ENCODE measurements at places on chromosomes 3 and 15.

DNA sequence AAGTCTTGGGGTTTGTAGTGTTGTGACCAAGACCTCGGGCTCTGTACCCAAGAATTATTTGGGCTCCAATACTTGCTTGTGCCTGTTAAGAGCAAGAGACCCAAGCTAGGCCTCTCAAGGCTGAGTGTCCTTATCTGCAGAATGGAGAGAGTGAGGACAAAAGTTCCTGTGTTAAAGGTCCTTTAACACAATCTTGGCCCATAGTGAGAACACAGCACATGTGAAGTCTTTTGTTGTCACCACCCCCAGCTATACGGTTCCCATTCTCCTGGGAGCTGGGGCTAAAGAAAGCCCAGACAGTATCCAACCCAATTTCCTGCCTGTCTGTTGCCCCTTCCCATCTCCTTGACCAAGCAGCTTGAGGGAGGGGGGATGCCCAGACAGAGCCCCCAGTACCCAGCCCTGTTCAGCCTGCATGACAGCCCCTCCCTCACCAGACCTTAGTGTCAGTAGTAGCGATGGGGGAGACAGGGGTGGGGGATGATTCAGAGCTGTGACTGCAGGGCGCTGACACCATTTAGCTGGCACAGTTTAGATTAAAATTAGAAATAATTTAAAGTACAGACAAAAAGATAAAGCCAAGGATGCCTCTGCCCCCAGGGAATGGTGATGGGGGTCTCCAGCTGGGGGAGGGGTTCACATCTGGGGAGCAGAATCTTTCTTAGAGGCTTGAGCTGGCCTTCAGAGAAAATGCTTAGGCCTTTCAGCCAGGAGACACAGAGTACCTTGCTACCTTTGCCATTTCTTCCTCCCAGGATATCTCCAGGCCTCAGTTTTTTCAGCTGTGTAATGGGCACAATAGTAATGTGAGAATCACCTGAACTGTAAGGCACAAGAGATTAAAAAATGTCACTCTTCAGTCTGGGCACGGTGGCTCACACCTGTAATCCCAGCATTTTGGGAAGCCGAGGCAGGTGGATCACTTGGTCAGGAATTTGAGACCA is 2.7 kb downstream of the PRKCD start:
- no peak for DNase-seq

DNA sequence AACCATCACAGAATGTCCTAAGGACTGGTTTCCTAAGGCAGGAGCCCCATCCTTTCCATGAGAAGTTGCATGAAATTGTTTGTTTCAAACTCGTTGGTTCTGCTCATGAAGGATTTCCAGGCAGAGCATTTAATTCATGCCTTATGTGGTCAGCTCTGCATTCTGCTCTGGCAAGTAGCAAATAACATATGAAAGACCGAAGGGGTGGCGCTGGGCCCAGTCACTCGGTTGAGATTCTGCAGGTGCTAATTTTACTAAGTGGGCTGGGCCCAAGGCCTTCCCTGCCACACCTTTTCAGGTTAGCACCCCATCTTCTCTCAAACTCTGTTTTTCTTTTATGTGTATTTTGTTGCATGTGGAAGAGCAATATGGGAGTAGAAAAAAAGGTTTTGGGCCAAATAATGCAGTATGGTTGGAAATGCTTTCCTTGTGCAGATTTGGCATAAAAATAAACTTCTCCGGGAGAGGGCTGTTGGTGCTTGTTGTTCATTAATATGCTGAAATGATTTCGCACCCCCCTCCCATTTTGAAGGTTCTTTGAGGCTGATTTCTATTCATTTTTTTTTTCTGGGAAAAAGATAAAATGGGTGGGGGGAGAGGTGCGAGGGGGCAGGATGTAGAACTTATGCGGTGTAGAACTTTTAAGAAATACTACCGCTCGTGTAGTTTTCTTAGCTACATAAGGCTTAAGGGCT is 182.9 kb upstream of the FEZF2 start:
- DNase-seq, result no peak

DNA sequence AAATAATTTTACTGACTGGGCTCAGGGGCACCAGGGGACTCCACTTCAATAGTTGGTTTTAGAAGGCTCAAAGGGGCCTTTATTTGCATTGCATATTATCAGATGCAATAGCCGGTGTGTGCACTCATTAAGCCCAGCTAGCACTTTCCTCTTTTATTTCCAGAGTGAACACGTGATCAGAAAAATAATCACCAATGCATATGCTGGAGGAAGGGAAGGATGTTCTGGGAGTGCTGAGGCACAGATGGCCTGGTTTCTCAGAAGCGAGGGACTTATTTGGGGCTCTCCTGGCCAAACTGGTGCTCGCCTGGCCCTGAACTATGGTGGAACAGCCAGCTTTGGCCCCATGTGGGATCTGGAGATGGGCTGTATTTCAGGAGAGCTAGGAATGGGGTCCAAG is 60.4 kb upstream of the SEC13 start:
- no peak for DNase-seq

DNA sequence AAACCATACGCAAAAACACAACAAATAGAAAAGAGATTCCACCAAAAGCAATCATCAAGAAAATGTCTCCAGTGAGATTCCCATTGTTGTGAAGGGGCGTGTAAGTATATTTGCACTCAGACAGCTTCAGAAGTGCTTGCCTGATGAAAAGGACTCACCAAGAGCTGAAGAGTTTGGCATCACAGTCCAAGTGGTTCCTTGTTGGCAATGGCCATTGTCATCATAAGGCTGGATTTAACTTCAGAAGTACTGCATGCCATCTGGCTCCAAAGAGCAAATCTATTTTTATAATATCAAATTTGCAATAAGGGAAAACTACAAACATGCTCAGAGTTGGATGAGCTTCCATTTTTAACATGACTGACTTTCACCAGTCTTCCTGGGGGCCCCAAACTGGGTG is 505.3 kb upstream of the NR2F2 start:
- no peak for DNase-seq

- peak; percentile 45 for DNase-seq
Measured at GRCh38 chr15:44729408-44730127, 6.8 kb upstream of the TRIM69 start.

GRCh38 chr3:197236362-197236761 is 62.0 kb downstream of the DLG1 start:
- DNase-seq, result no peak

DNA sequence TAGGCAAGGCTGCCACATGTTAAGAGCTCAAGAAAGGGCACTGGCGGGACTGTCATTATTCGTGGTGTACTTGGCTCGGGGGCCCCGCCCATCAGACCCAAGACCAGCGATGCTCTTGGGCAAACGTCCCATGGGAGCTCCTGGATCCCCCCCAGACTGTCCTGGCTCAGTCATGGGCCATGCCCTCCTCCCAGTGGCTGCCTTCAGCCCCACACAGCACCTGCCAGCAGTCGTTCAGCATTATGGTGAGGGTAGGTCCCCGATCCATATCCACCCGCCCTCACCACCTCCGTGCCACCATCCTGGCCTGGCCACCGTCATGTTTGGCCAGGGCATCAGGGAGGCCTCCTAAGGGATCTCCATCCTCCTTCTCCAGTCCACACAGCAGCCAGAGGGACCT is 51.4 kb upstream of the IQSEC1 start:
- no peak for DNase-seq

DNA sequence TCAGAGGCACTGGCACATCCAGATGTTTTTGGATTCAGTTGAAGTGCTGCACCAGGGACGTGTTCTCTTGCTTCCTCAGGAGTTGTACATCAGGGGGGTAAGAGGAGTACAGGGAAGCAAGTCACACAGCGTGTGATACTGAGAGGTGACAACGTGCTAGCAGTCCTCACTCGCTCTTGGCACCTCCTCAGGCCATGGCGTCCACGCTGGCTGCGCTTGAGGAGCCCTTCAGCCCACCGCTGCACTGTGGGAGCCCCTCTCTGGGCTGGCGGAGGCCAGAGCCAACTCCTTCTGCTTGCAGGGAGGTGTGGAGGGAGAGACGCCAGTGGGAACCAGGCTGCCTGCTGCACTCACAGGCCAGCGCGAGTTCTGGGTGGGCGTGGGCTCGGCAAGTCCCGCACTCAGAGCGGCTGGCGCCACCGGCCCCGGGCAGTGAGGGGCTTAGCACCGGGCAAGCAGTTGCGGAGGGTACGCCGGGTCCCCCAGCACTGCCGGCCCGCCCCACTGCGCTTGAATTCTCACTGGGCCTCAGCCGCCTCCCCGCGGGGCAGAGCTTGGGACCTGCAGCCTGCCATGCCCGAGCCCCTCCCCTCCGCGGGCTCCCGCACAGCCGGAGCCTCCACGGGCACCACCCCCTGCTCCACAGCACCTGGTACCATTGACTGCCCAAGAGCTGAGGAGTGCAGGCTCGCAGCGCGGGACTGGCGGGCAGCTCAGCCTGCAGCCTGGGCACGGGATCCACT is 64.5 kb downstream of the PLD1 start:
- no peak for DNase-seq

DNA sequence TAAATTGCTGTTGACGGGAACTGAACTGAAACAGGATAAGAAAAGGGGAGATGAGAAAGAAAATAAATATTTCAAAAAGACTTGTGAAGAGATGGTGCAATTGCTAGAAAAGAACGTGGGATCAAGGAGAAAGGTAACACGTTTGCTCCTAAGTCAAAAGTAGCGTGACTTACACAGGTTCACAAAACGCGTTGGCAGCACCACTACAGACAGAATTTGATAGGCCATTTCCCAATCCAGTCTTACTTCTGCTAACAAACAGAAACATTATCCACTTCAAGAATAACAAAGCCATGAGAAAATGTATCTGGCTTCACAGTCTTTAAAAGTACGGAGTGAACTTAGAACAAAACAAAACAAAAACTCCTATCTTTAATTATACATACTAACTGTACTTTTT is 75.5 kb downstream of the DPH6 start:
- no peak for DNase-seq

GRCh38 chr3:87196879-87197278 is 30.2 kb upstream of the CHMP2B start:
- DNase-seq, result no peak

DNA sequence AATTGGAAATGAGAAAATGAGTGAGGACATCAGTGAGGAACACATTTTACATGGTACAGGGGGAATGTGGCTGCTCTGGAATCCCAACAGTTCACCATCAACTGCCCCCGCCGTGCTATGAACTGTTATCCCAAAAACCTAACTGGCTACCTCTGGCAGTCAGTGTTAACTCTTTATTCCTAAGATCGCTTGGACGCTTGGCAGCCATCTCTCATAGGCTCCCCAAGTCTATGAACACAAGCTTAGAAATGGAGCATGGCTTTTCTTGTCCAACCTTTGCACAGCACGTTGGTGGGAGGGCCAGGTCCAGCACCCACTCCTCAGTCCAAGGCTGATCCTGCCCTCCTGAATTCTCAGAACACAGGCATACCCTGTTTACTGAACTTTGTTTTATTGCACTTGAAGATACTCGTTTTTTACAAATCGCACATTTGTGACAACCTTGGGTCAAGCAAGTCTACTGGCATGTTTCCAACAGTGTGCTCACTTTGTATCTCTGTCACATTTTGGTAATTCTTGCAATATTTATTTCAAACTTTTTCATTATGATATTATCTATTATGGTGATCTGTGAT is 53.6 kb downstream of the SENP2 start:
- DNase-seq, result no peak

GRCh38 chr15:100918690-100919480 is at the start of gene LRRK1:
LRRK1 (plus strand) TSS chr15:100919357; CDS start chr15:100924633, 5,276 bp downstream.
- peak; percentile 20 for DNase-seq

- DNase-seq, result no peak
Measured at GRCh38 chr15:59229453-59229852, 22.8 kb downstream of the LDHAL6B start.

GRCh38 chr15:78372880-78373279 is 32.7 kb downstream of the CRABP1 start:
- no peak for DNase-seq

GRCh38 chr3:30440880-30441279 is 165.5 kb upstream of the TGFBR2 start:
- DNase-seq, result no peak

- no peak for DNase-seq
Measured at GRCh38 chr3:49867871-49868321, 1.8 kb downstream of the CAMKV start.

GRCh38 chr3:55007971-55008370 is 80.1 kb upstream of the LRTM1 start:
- DNase-seq, result no peak

- no peak for DNase-seq
Measured at GRCh38 chr3:191355406-191355805, 25.1 kb upstream of the UTS2B start.

DNA sequence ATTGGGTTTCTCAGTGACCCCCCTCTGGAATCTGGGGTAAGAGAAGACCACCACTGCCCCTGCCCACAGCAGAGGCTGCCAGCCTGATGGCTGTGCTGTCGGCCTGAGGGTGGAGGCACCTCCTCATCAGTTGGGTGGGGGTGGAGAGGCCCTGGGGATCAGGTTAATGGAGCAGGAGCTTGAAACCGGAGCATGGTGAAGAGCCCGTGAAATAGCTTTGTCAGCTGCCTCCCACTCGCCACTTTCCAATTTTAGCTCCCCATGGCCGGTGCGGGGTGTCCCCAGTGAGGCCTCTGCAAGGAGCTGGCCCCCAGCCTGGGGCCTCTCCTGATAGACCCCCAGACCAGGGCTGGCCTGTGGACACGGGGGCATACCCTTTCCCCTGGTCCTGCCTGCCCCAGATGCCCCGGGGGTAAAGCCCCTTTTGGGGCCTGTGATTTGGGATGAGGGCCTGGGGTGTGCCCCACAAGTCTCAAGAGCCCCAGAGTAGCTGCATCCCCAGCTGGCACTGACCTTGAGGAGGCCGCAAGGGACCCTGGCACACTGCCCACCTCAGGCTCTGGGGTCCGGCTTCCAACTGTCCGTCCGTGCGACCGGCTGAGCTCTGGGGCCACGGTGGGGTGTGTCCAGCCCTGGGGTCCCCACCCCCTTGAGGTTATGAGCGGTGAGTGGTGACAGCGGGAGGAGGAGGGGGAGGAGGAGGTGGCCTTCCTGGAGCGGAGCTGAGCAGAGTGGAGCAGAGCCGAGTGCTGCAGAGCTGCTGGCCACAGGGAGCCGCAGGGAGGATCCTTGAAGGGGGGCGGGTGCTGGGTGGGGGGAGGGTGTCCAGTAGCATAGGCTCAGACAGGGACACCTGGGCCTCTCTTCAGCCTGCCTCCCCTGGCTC is at the start of gene HHATL:
Gene HHATL, minus strand, starts transcription at position 733 of the 886 bp plus-strand sequence. CDS start 1,972 bp downstream, outside the sequence.
- no peak for DNase-seq

DNA sequence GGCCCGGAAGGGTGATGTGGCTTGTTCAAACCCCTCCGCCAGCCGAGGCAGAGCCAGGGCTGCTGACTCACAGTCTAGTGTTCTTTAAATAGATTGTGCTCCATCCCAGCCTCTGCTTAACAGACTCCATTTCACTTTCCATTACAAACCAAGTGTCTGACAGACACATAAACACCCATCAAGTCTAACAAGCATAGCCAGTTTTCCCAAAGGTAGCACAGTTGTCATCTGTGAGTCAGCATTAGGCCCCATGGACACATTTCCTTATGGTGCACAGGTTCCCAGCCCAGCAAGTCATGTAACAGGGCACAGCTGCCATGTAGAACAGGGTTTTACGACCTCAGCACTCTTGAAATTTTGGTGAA is 109.9 kb upstream of the RAP2B start:
- DNase-seq, result no peak

GRCh38 chr3:142450189-142450588 is 2.4 kb upstream of the XRN1 start:
- no peak for DNase-seq

- DNase-seq, result no peak
Measured at GRCh38 chr3:43426388-43426787, 140.0 kb downstream of the SNRK start.
